Gastroesophageal sphincter (tissue), 4 donors: ENCODE measurements at places on chromosomes 3 and 15. TPM values are rescaled to one million over a fixed set of nuclear protein-coding genes. Genes with fewer than 3 reads are reported as not detected.

The MESP2 gene
- total RNA-seq = not detected

GRCh38 chr3:185825639-185826481, 1.0 kb upstream of the IGF2BP2 start:
- no peaks in the 10 kb centered on the region for H3K36me3 ChIP-seq
- H3K4me3 ChIP-seq = peak overlapping the region; percentile 40
- peaks cover 87% of the 10 kb centered on the region for H3K27me3 ChIP-seq
- H3K27ac ChIP-seq = peak overlapping the region; percentile 83

DNA sequence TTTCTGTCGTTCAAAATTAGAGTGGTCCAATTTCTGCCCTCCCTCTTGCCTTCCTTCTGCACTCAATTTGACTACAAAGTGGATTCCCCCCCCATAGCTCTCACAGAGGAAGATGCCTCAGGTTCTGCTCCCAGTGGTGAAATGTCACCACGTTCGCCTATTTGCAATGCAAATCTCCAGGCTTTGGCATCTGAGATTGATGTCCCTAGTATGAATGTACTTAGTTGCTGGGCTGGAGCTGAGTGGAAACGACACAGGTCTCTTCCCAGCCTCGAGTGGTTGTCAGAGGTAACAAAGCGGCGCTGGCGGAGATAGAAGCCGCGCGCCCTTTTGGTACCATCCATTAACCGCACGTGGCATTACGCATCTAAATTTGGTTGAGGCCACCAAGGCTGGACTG, 860.1 kb downstream of the MCTP2 start:
- H3K4me3 ChIP-seq = no peak overlapping the region
- H3K36me3 ChIP-seq = no peaks in the 10 kb centered on the region

The CXCR6 gene
- 3.5 TPM for total RNA-seq

GRCh38 chr3:46934072-46934471, 42.5 kb downstream of the CCDC12 start:
- peaks cover 3% of the 10 kb centered on the region for H3K36me3 ChIP-seq
- ATAC-seq = no peak
- H3K4me3 ChIP-seq = no peak overlapping the region
- peak overlapping the region; percentile 83 for H3K27ac ChIP-seq
- H3K27me3 ChIP-seq = no peaks in the 10 kb centered on the region
